Nucleus accumbens (tissue), 56 donors: ENCODE measurements at places on chromosomes 1 and 21.

GRCh38 chr1:38908821-38909220 is 27.4 kb upstream of the GJA9 start:
- no peak for DNase-seq

- DNase-seq = no peak
Observed at GRCh38 chr1:204831186-204831585, 39.5 kb upstream of the NFASC start.

DNA sequence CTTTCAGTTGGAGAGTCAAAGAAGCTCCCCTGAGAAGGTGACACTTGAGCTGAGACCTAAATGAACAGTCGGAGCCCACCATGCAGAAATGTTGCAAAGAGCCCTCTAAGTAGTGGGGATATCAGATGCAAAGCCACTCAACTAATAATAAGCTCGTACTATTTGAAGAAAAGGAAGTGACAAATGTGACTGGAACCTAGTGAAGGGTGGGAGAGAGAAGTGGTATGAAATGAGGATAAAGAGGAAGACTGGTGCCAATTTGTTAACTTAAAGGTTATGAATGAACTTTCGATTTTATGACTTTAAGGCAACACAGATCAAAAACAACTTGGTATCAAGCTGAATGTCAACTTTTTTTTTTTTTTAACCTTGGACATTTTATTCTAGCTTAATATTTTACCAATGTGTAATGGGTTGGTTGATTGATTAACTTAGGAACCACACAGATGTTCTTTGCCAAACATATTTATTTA is 14.7 kb downstream of the LYPLAL1 start:
- DNase-seq = no peak

DNA sequence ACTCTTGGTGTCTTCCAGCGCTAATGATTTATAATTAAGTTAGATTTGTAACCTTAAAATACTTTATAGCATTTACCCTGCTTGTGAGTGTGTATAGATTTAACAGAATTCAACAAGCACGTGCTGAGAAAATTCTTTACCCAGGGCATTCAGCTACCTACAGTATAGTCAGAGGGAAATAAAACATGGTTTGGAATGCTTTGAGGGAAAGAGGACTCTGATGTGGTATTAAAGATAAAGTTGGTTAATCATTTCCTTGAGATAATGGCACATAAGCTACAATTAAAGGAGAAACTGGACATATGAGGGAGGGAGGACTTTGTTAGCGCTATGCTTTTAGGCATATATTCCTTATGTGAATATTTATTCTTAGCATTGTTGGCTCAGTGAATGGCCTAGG is 26.4 kb upstream of the IL12RB2 start:
- no peak for DNase-seq

- no peak for DNase-seq
Observed at GRCh38 chr1:65359888-65360287, 50.5 kb downstream of the DNAJC6 start.
